ENCODE measurements at places on chromosomes 11 and 22. TPM values are rescaled to one million over a fixed set of nuclear protein-coding genes. Genes with fewer than 3 reads are reported as not detected.

DNA sequence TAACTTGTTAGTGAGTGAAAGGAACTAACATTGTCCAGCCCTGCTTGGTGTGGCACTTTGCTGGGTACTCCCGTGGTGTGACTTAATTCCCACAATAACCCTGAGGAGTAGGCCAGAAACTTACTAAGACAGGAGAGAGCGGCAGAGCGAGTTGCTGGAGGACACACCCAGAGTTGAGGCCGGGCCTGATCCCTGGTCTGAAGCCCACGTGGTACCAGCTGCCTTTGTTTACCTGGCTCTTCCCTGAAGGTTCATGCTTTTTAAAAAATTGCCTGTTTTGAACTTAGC is 594 bp downstream of the MPST start:
- peaks cover 8% of the 10 kb centered on the region for H3K4me1 ChIP-seq
- H3K27ac ChIP-seq, result no peak overlapping the region
- H3K27me3 ChIP-seq, result peaks cover 30% of the 10 kb centered on the region
- no peaks in the 10 kb centered on the region for H3K36me3 ChIP-seq

DNA sequence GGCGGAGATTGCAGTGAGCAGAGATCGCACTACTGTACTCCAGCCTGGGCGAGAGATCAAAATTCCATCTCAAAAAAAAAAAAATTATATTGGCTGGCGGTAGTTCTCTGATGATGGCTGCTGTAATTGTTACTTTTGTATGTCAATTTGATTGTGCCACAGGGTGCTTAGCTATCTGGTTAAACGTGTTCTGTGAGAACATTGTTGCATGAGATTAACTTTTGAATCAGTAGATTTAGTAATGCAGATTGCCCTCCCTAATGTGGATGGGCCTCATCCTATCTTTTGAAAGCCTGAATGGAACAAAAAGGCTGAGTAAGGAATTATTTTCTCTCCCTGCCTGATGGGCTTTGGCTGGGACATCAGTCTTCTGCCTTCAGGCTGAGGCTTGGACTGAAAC is 654.2 kb downstream of the OPCML start:
- no peaks in the 10 kb centered on the region for H3K36me3 ChIP-seq
- H3K27me3 ChIP-seq, result peaks cover 7% of the 10 kb centered on the region
- peaks cover 2% of the 10 kb centered on the region for H3K4me1 ChIP-seq
- no peak overlapping the region for H3K4me3 ChIP-seq

- no peak overlapping the region for H3K27ac ChIP-seq
- H3K27me3 ChIP-seq, result no peaks in the 10 kb centered on the region
- DNase-seq, result no peak
These were observed 193.4 kb downstream of the ADAMTS15 start for GRCh38 chr11:130641876-130642275.

- DNase-seq, result no peak
- no peaks in the 10 kb centered on the region for H3K27me3 ChIP-seq
- no peak overlapping the region for H3K4me3 ChIP-seq
- no peaks in the 10 kb centered on the region for H3K36me3 ChIP-seq
- H3K4me1 ChIP-seq, result peaks cover 14% of the 10 kb centered on the region
- H3K27ac ChIP-seq, result no peak overlapping the region
These were observed 103.1 kb downstream of the NAT10 start for GRCh38 chr11:34208266-34209135.

DNA sequence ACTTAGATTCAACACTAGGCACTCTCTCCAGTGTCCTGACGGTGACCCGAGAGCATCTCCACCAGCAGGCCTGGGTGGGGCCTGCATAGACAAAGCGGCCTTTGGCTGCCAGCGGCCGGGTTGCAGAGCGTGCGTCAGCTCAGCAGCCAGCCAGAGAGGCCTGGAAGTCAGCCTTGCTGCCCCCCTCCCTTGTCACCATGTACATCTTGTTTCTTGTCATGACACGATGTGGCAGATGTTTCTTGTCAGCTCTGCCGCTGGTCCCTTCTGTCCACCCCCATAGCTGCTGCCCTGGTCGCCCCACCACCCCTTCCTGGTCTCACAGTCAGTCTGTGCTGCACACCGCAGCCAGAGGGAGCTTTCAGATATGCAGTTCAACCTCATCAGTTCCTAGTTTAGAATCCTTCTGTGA is 33.1 kb upstream of the CBX7 start:
- H3K4me3 ChIP-seq, result no peak overlapping the region
- peaks cover 4% of the 10 kb centered on the region for H3K27me3 ChIP-seq
- DNase-seq, result no peak
- H3K36me3 ChIP-seq, result no peaks in the 10 kb centered on the region
- H3K27ac ChIP-seq, result no peak overlapping the region

- no peak overlapping the region for H3K27ac ChIP-seq
- H3K4me1 ChIP-seq, result peaks cover 20% of the 10 kb centered on the region
- H3K4me3 ChIP-seq, result no peak overlapping the region
- no peaks in the 10 kb centered on the region for H3K36me3 ChIP-seq
- peaks cover 7% of the 10 kb centered on the region for H3K27me3 ChIP-seq
These were observed 62.4 kb upstream of the POU2AF1 start for GRCh38 chr11:111441443-111441842.

DNA sequence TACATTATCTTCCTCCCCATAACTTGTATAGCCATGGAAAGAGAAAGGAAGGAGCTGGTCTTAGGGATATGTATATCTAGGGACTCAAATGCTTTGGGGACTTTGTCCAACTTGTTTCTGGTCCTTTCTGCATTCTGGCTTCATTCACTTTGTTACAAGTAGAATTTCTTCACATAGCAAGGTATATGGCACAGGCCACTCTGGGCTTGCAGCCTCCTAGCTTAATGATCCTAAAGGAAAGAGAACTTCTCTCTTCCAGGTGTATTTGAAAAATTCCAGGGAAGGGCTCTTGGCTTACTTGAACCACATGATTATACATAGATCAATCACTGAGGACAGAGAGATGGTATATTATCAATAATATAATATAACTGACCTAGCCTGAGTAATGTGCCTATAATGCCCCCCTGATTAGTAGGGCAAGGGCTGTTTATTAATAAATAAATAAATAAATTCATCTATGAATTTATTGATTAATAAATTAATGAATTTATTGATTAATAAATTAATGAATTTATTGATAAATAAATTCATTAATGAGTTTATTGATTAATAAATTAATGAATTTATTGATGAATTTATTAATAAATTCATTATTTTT is 48.2 kb upstream of the CEP295 start:
- H3K27me3 ChIP-seq, result peaks cover 4% of the 10 kb centered on the region
- no peaks in the 10 kb centered on the region for H3K36me3 ChIP-seq
- H3K4me1 ChIP-seq, result peaks cover 6% of the 10 kb centered on the region

GRCh38 chr22:45441138-45441537 is 27.6 kb downstream of the RIBC2 start:
- peak overlapping the region; percentile 75 for H3K4me3 ChIP-seq
- H3K27me3 ChIP-seq, result peaks cover 3% of the 10 kb centered on the region

DNA sequence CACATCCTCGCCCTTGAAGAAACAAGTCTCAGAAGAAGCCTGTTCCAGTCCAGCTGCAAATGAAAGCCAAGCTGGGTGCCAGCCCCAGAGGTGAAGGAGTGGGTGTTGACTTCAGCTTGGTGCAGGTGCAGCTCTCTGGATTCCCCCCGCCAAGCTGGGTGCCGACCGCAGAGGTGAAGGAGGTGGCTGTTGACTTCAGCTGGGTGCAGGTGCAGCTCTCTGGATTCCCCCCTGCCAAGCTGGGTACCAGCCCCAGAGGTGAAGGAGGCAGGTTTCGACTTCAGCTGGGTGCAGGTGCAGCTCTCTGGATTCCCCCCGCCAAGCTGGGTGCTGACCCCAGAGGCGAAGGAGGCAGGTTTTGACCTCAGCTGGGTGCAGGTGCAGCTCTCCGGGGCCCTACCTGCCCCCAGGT is 1234.0 kb downstream of the TBC1D22A start:
- DNase-seq, result no peak
- no peak overlapping the region for H3K4me3 ChIP-seq
- no peaks in the 10 kb centered on the region for H3K4me1 ChIP-seq
- H3K27me3 ChIP-seq, result no peaks in the 10 kb centered on the region

DNA sequence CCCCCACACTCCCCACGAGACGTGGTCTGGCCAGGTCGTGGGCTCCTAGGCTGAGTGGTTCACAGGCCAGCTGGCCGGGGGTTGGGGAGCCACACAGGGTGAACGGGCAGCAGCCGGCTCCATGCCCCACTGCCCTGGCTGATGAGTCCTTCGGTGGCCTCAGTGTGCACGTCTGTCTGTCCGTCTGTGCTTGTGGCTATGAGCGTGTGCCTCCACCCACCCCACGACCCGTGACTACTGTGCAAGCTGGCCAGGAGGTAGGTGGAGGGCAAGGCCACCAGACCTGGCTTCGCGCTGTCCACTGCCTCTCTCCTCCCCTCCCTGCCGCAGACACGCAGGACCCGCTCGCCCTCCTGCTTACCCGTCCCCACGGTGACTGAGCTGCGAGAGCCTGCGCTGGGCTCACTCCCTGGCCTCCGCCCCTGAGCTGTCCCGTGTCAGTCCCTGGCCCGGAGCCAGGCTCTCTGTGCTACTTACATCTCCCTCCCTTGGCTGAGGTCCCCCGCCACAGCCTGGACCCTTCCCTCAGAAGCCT is 14.1 kb downstream of the CSDC2 start:
- H3K36me3 ChIP-seq, result peaks cover 16% of the 10 kb centered on the region
- H3K4me1 ChIP-seq, result no peaks in the 10 kb centered on the region
- no peaks in the 10 kb centered on the region for H3K27me3 ChIP-seq

DNA sequence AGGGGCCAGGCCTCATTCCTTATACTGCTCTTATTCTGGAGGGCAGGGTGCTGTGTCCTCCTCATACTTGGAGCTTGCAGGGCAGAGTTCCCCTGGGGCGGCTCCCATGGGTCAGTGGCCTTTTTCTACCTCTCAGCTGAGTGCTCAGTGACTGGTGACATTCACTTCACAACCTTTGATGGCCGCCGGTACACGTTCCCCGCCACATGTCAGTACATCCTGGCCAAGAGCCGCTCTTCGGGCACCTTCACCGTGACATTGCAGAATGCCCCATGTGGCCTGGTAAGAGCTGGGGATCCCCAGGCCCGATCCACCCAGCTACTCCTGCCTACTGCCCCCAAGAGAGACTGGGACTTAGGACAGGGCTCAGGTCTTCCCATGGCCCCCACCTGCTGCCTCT is 14.5 kb downstream of the OTOG start:
- no peak overlapping the region for H3K27ac ChIP-seq
- H3K27me3 ChIP-seq, result peaks cover 19% of the 10 kb centered on the region
- no peaks in the 10 kb centered on the region for H3K4me1 ChIP-seq
- H3K4me3 ChIP-seq, result no peak overlapping the region

Gene OR56A5
- total RNA-seq, result not detected

Gene MFRP
- not detected for total RNA-seq

Gene DRD2
- total RNA-seq, result not detected

Gene OR5D18
- total RNA-seq, result not detected

Gene ANO9
- 78.6 TPM for total RNA-seq

Measured in naive thymus-derived CD8-positive, alpha-beta T cell (primary cell).